ENCODE measurements at places on chromosomes 2 and 18. TPM values are rescaled to one million over a fixed set of nuclear protein-coding genes. Genes with fewer than 3 reads are reported as not detected.

NCK2 gene
- 151 TPM for total RNA-seq

DNA sequence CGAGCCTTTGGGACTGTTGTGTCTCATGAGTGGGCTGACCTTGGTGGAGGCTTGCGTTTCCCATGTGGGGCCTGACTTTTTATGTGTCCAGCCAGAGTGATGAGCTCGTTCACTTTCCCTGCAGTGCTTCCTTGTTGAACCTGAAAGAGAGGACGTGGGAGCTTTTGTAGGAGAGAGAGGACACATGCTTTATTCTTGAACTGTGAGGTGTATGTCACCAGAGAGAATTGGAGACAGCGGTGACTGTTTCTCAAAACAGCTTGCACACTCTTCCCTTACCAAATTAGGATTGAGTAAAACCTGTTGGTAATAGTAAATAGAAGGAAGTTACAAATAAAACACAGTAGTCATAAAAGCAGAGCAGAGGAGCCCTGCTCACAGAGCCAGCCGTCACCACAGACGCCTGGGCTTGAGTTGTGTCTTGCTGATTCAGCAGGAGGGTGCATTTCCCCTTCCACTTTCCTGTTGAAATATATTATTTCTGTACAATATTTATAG lies 60.7 kb downstream of the INPP4A start:
- DNase-seq, result no peak

DNA sequence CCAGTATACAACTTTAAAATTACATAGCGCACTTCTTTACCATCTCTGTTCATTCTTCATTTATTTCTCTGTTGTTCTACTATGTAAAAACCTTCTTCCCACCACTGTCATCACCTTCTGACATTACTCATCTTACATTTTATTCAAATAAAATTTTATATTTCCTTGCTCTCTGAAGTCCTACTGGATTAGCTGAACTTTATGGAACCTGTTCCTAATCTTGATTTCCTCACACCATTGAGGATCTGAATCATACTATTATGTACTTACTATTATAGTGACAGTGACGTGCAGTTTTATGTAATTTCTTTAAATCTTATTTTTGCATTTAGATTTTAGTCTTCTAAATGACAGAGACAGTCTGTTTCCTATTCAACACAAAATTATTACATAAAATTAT lies 98.3 kb downstream of the DYNAP start:
- no peak for DNase-seq

- no peak for DNase-seq
Measured at GRCh38 chr2:158204741-158205165, 103.1 kb downstream of the UPP2 start.

- DNase-seq, result no peak
Measured at GRCh38 chr2:190947711-190948251, 66.2 kb downstream of the STAT1 start.

MYL1 gene
- not detected for total RNA-seq

DNA sequence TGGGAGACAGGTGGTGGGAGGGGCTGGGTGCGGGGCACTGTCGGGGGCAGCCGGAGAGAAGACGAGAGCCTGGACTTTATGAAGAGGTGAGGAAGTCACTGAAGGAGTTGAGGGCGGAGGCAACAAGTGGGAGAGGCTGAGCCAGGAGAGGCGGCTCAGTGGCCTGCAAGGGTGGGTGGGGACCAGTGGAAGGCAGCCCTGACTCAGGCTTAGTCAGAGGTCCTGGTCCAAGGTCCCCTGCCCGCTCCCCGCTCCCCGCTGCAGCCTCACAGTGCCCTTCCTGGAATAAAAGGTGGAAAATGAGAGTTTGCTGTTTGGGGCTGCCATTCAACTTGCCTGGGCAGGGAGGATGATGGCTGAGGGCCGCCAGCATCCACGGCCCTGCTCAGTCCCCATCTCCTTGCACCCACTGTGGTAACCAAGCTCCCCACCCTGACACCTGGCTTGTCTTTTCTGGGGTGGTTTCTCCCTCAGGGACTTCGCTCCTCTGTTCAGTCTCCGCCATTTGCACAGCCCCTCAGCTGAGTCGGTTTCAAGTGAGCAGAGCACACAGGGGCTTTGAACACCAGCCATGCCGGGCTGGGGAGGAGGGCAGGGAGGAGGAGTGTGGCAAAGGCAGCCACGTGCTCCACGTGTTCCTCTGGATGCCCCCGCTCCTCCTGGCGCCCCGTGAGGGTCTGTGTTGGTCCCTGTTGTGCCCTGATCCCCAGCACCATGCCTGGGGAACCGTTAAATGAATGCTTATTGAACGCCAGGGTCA lies 13.7 kb upstream of the RALB start:
- no peak for DNase-seq

- no peak for DNase-seq
Measured at GRCh38 chr18:6891788-6892187, 162.3 kb downstream of the ARHGAP28 start.

NAT8 gene
- not detected for total RNA-seq
